K562 (cell line): ENCODE measurements at places on chromosomes 4 and X.

- no peak for DNase-seq
These were observed 152.8 kb downstream of the ENPP6 start for GRCh38 chr4:184064877-184065276.

DNA sequence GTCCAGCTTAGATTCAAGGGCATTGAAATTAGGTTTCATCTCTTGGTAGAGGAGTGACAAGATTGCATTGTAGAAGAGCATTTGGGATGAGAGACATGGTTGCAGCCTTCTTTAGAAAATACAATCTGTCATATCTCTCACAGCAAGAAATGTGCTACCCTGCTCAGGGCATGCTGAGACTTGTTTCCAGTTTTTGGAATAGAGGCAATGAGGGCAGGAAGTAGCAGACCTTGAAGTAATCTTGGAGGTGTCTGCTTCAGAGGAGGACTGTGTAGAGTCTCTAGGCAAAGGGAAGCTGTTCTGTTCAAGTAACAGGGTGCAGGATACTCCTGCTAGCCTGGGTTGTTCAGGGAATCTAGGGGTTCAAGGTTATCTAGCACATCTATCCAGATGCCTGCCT is 116.1 kb upstream of the ZNF827 start:
- no peak for DNase-seq

DNA sequence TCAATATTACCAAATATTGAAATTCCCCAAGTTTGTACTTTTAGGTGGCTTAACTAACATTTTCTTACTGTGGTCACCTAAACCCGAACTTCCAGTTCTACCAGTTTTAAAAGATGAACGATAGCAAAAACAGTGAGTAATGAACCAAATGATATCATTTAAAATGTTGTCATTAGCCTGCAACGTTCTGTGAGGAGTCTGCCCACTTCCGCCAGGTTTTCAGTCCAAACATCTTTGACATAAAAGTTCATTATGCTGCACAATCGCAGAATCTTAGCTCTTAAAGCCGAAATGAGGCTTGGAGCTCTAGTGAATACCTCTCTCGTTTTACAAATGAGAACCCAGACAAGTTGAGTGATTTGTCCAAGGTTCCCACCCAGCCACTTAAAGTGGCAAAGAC is 762 bp downstream of the PIGA start:
- DNase-seq = peak; percentile 4

DNA sequence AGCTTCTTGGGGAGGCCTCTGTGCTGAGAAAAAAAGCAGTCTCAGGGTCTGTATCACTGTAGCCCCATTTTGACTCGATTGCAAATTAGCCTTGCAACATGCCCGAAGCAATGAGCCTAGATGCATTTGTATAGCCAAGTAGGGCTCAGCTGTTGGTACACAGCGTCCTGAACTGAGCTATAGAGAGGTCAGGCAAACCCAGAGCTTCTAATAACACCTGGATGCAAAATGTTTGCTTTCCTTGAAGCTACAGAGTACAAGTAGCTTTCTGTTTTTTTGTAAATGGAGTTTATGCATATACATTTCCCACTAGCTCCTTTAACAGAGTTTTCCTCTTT is 87.8 kb downstream of the PLAC1 start:
- DNase-seq = no peak

GRCh38 chrX:41386222-41386990 is 52.4 kb downstream of the DDX3X start:
- DNase-seq = no peak
